H9 (cell line): ENCODE measurements at places on chromosomes 5 and 9. TPM values are rescaled to one million over a fixed set of nuclear protein-coding genes. Genes with fewer than 3 reads are reported as not detected.

GRCh38 chr5:178377583-178378270 is 145.1 kb upstream of the PHYKPL start:
- DNase-seq, result no peak

The TMEFF1 gene
- total RNA-seq, result 64.7 and 65.5 TPM in 2 replicates

The PTPRD gene
- total RNA-seq, result 31.7 and 32.5 TPM in 2 replicates

GRCh38 chr9:117153021-117153420 is 261.8 kb downstream of the ASTN2 start:
- no peak for DNase-seq

The COL27A1 gene
- 17.5 and 17.9 TPM in 2 replicates for total RNA-seq

- DNase-seq, result no peak
These were observed 15.5 kb downstream of the FAM193B start for GRCh38 chr5:177538876-177539275.

DNA sequence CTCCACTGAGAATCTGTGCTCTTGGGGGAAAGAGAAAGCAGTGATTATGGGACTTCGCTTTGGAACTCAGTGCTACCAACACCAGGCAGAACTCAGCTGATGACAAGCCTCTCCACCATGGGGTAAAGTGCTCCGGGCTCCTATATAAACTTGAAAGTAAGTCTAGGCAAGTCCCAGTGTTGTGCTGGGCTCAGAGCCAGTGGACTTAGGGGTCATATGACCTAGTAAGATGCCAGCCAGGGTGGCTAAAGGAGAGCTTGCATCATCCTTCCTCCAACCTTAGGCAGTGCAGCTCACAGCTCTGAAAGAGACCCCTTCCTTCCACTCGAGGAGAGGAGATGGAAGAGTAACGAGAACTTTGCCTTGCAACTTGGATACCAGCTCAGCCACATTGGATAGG is 35.1 kb upstream of the FREM1 start:
- DNase-seq, result no peak

The CTNNAL1 gene
- total RNA-seq, result 51.9 and 52.9 TPM in 2 replicates

The FUBP3 gene
- total RNA-seq, result 78.6 and 83.5 TPM in 2 replicates

DNA sequence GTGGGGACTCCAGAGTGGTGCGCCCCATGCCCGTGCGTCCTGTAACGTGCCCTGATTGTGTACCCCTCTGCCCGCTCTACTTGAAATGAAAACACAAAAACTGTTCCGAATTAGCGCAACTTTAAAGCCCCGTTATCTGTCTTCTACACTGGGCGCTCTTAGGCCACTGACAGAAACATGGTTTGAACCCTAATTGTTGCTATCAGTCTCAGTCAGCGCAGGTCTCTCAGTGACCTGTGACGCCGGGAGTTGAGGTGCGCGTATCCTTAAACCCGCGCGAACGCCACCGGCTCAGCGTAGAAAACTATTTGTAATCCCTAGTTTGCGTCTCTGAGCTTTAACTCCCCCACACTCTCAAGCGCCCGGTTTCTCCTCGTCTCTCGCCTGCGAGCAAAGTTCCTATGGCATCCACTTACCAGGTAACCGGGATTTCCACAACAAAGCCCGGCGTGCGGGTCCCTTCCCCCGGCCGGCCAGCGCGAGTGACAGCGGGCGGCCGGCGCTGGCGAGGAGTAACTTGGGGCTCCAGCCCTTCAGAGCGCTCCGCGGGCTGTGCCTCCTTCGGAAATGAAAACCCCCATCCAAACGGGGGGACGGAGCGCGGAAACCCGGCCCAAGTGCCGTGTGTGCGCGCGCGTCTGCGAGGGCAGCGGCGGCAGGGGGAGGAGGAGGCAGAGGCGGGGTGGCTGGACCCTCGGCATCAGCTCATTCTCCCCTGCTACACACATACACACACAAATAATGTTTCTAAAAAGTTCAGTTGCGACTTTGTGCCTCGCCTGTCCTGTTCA is 668 bp downstream of the GLIS3 start:
- DNase-seq, result peak; percentile 45

- DNase-seq, result no peak
These were observed 557.0 kb downstream of the TLE1 start for GRCh38 chr9:81132318-81132717.

DNA sequence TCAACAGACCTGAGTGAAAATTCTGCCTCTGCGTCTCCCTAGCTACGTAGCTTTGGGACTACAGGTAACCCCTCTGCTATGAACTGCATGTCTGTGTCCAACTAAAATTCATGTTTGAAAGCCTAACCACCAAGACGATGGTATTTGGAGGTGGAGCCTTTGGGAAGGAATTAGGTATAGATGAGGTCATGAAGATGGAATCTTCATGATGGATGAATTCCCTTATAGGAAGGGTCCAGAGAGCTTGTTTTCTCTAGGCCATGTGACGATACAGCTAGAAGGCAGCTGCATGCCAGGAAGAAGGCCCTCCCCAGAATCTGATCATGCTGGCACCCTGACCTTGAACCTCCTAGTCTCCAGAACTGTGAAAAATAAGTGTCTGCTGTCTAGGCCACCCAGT is 296.4 kb downstream of the SLIT3 start:
- no peak for DNase-seq

DNA sequence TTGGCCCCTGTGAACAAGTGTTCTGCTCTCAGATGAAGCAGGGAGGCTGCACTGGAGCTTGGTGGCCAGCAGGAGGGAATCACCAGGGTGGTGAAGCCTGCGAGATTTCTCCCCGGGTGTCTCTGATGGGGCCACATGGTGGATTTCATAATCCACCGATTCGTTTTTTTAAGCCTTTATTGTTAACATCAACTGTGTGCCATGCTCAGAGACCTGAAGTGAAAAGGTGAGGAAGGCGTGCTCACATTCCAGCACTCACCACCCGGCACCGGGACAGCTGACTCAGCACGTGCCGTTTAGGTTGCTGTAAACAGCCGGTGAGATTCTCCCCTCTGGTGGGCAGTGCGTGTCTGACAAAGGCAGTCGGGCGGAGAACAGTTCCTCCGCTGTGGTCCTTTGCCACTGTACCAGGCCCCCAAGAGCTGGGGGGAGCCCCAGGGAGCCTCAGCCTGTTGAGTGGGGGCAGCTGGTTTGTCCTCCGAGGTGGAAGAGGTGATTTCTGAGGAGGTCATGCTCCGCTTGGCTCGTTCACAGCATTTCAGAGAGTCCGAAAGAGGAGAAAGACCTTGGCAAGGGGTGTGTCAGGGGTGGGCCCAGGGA is 12.7 kb upstream of the AHRR start:
- no peak for DNase-seq

The CLTB gene
- 31.6 and 34.5 TPM in 2 replicates for total RNA-seq

The FGF1 gene
- total RNA-seq, result 3.2 and 4.6 TPM in 2 replicates

DNA sequence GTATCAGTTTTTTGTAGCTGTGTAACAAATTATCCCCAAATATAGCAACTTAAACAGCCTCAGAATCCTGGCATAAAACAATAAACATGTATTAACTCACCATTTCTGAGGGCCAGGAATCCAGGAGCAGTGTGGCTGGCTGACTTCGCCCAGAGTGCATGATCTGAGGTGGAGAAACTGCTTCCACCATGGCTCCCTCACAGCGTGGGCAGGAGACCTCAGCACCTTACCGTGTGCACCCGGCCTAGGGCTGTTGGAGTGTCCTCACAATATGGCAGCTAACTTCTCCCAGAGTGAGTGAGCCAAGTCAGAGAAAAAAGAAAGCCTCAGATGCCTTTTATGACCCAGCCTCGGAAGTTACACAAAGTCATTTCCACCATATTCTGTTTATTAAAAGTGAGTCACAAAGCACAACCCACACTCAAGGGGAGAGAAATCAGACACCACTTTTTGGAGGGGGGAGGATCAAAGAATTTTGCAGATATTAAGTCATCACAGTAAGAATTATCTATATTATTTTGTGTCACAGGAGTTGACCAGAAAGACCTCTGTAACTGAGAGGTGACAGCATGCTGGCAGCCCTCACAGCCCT is 59.6 kb downstream of the TSTD2 start:
- DNase-seq, result no peak

DNA sequence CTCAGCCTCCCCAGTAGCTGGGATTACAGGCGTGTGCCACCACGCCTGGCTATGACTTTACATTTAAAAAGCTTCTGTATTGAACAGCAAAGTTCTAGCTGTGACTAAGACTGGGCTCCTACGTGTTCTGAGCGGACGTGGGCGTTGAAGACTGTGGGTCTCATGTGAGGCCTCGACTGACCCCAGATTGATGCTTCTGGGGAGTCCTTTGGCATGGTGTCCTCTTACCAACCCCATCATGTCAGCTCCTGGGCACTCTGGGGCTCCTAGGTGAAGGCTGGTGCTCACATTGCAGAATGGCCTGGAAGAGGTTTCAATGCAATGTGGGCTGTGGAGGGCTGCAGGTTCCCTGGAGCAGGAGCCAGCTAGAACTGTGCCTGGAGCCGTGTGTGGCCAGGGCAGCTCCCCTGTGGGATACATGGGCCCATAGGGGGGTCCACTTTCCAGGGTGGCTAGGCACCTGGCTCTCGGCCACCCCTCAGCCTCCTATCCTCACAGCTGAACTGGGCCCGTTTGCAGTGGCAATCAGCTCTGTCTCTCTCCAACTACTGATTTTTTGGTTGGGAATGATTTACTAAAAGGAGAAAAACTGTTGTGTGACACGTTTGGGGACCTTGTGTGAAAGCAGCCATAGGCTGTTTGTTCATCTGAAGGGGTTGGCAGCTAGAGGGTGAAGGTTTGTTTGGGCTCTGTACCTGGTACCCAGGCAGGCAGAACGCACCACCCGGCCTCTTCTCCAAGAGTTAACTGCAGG is 29.7 kb downstream of the SLC25A25 start:
- no peak for DNase-seq

The C9orf50 gene
- total RNA-seq, result not detected in 2 replicates

GRCh38 chr5:147658293-147658932 is 124.1 kb downstream of the JAKMIP2 start:
- DNase-seq, result no peak

DNA sequence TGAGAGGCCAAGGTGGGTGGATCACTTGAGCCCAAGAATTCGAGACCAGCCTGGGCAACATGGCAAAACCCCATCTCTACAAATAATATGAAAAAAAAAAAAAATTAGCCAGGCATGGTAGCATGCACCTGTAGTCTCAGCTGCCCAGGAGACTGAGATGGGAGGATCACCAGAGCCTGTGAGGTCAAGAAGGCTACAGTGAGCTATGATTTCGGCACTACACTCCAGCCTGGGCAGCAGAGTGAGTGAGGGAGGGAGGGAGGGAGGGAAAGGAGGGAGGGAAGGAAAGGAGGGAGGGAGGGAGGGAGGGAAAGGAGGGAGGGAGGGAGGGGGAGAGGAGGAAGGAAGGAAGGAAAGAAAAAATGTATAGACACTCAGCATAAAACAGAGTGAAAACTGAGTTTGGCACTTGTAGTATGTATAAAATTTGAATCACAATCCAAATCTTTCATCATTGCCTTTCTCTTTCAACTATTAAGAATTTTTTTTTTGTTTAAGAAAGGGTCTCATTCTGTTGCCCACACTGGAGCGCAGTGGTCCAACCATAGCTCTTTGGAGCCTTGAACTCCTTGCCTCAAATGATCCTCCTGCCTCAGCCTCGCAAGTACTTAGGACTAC is 27.8 kb downstream of the SERINC5 start:
- DNase-seq, result no peak

GRCh38 chr5:132387640-132388117 is 18.2 kb downstream of the SLC22A5 start:
- no peak for DNase-seq

The HAPLN1 gene
- total RNA-seq, result 0.22 and 0.72 TPM in 2 replicates

The IL13 gene
- total RNA-seq, result not detected in 2 replicates

The NCBP1 gene
- 46.0 and 55.7 TPM in 2 replicates for total RNA-seq

GRCh38 chr5:55518831-55519390 is 15.9 kb downstream of the PLPP1 start:
- no peak for DNase-seq

The F2RL2 gene
- total RNA-seq, result 0.09 TPM in 1 of 2 replicates, not detected in the other

The PCDHGA6 gene
- 1.5 and 1.7 TPM in 2 replicates for total RNA-seq

DNA sequence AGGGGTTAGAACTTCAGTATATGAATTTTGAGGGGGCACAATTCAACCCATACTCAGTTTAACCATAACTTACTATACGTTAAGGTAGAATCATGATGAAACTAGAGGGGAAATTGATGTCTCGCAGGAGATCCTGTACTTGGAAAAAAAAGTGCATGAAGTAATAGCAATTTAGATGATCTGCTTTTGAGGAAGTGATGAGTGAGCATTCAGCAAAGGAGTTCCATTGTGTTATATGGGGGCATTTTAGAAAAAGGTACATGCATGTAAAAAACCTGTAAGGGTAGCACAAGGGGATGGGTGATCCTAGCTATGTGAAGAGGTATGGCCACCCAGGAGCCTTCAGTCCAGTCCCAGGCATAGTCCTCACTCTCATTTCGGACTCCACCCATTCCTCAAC is 14.8 kb upstream of the TMC1 start:
- DNase-seq, result no peak

The FAM78A gene
- 1.9 and 2.1 TPM in 2 replicates for total RNA-seq

- peak; percentile 28 for DNase-seq
These were observed 118.7 kb upstream of the CD180 start for GRCh38 chr5:67315082-67315989.

- DNase-seq, result no peak
These were observed 21.5 kb upstream of the WHRN start for GRCh38 chr9:114526807-114527206.

GRCh38 chr9:126337729-126338372 is 11.2 kb downstream of the MVB12B start:
- no peak for DNase-seq

DNA sequence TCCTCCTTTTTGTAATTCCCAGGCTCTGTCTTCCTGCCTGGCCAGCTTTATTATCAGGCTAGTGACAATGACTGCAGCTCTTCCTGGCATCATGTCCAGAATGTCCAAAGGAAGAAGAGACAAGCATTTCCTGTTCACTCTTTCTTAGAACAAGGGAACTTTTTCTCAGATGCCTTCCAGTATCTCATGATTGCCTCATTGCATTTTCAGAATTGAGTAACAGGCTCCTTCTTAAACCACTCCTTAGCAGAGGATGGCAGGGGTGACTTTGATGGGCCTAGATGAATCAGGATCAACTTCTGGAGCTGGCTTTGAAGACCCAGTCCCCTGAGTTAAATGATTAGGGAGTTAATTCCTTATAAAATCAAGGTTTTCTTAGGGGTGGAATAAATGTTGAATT is 92.9 kb upstream of the RASGRF2 start:
- DNase-seq, result no peak

DNA sequence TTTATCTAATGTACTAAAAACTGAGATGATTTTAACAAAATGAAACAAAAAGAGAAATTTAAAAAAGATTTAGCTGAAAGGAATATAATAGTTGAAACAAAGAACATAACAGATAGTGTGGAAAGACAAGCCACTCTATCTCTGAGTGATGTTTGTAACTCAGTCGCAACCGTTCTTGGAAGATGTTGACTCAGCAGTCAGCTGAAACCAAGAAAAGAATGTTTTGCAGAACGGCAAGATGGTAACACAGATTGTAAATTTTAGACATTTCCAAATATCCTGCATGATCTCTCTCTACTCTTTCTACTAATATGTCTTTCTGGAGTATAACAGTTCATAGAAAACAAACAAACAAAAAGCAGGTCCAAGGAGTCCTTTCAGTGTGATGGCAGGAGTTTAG is 746.1 kb upstream of the CDH6 start:
- no peak for DNase-seq

- DNase-seq, result no peak
These were observed 4.1 kb downstream of the AIF1L start for GRCh38 chr9:131100445-131100844.
